ENCODE measurements at places on chromosomes 13 and 19. TPM values are rescaled to one million over a fixed set of nuclear protein-coding genes. Genes with fewer than 3 reads are reported as not detected.

- no peak for DNase-seq
Measured at GRCh38 chr19:42093926-42094325, 18.0 kb downstream of the ZNF574 start.

The BCL2L12 gene
- 21.5 TPM for total RNA-seq

GRCh38 chr13:101327871-101328270, 88.4 kb downstream of the NALCN start:
- no peak for DNase-seq

- no peak for DNase-seq
Measured at GRCh38 chr19:33562636-33563035, 41.0 kb upstream of the PEPD start.

The ERICH4 gene
- total RNA-seq: not detected

The C5AR1 gene
- total RNA-seq: 5.0 TPM

DNA sequence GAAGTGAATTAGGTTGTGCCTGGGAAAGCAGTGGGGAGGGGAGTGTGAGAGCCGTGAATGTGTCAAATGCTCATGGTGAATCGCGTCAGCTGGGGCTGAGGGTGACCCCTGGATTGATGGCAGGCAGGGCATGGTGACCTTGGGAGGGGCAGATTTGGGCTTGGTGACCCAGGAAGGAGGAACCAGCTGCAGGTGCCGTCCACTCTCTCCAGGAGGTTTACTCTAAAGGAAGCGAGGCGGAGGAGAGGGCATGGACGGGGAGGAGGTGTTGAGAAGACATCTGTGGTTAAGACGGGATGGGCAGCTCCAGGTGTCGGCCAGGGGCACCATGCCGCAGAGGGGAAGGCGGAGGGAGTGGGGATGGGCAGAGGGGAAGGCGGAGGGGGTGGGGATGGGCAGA, 28.7 kb downstream of the TMEM255B start:
- DNase-seq: no peak

The GIPC1 gene
- total RNA-seq: 45.3 TPM

The DPF1 gene
- total RNA-seq: not detected

GRCh38 chr13:58302349-58302748, 670.8 kb downstream of the PCDH17 start:
- DNase-seq: no peak

- DNase-seq: no peak
Measured at GRCh38 chr19:28465371-28466086, 747.4 kb downstream of the UQCRFS1 start.

DNA sequence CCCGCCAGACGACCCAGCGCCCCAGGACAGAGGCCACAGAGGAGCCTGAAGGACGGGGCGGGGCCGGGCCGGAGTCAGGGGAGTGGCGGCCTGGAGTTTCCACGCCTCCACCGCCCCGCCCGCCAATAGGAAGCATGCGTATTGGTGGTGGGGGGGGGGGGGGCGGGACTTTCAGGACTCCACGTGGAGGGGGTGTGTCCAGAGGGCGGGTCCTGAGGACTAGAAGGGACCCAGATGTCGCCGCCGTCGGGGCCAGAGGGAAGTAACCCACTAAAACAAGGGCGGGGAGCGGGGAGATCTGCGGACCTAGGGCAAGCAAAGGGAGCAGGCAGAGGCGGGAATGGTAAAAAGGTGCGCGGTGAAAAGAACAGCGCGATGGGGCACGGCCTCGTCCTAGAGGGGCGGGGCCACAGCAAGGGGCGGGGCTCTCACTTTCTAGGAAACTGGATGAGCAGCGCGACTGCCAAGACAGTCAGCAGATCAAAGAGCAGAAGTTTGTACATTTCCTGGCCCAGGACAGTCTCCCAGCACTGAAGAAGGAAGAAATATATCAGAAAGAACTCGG, 2.8 kb upstream of the LENG1 start:
- peak; percentile 90 for DNase-seq

- DNase-seq: no peak
Measured at GRCh38 chr13:32385410-32385809, 42.5 kb downstream of the N4BP2L1 start.

GRCh38 chr13:111903143-111903542, 163.8 kb upstream of the SOX1 start:
- no peak for DNase-seq

GRCh38 chr19:33819506-33819879, 22.8 kb downstream of the KCTD15 start:
- no peak for DNase-seq

- peak; percentile 73 for DNase-seq
Measured at GRCh38 chr19:46426506-46427162, 2.1 kb downstream of the PNMA8C start.

The SULT2B1 gene
- not detected for total RNA-seq

GRCh38 chr19:4391701-4392483, 8.5 kb downstream of the SH3GL1 start:
- peak; percentile 82 for DNase-seq

- no peak for DNase-seq
Measured at GRCh38 chr19:55075371-55075998, at the start of gene EPS8L1. EPS8L1 (plus strand) TSS chr19:55075869; CDS start chr19:55076445, 576 bp downstream.

The PTPRH gene
- 0.17 TPM for total RNA-seq

GRCh38 chr13:33953203-33953602, 135.3 kb downstream of the RFC3 start:
- no peak for DNase-seq

The KLK2 gene
- total RNA-seq: not detected

DNA sequence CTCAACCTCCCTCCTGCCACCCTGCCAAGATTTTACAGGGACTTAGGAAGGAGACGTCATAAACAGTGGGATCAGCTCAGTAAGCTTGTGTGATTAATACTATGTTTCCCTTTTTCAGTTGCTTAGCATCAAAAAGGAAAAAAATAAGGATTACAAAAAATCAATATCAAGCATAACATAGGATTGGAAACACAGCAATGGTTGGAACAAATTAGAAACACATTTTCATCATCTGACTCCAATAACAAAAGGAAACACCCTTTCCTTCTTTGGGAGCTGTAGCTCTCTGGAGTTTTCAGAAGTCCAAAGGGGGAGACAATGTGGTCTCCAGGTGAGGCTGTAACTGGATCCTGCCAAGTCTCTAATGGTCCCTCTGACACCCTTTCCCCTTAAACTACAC, 233.4 kb downstream of the B3GLCT start:
- DNase-seq: no peak

- no peak for DNase-seq
Measured at GRCh38 chr13:104021806-104022397, 955.7 kb upstream of the SLC10A2 start.

- no peak for DNase-seq
Measured at GRCh38 chr13:65913173-65913572, 1317.0 kb downstream of the PCDH9 start.

- no peak for DNase-seq
Measured at GRCh38 chr19:14333101-14333871, 48.0 kb upstream of the ADGRE5 start.

DNA sequence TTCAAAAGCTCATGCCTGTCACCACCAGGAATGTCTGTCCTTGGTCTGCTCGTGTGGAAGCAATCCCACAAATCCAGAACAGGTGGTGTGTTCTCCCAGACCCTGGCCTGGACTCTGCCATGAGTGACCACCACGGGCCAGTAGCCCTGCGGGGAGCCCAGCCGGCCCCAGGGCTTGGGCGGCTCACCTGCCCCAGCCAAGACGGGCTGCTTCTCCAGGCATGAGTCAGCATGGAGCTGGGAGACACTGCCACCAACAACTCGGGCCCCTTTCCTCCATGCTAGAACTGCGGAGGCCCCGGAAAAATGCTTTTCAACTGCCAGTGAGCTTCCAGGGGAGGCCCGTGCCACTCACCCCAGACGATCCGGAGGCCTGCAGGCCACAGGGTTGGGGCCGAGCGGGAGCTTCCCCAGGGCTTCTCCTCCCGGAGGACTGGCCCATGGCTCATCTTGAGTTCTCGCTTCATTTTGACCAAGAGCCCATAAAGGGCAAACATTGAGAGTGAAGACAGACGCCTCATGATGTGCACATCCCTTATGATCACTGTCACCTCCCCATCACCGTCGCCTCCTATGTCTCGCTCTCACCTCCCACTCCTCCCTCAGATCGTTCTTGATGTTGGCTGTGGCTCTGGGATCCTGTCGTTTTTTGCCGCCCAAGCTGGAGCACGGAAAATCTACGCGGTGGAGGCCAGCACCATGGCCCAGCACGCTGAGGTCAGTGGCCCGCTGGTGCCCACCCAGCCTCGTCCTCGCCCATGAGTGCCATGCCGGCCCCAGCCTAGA, 16.7 kb downstream of the YIPF2 start:
- DNase-seq: no peak

DNA sequence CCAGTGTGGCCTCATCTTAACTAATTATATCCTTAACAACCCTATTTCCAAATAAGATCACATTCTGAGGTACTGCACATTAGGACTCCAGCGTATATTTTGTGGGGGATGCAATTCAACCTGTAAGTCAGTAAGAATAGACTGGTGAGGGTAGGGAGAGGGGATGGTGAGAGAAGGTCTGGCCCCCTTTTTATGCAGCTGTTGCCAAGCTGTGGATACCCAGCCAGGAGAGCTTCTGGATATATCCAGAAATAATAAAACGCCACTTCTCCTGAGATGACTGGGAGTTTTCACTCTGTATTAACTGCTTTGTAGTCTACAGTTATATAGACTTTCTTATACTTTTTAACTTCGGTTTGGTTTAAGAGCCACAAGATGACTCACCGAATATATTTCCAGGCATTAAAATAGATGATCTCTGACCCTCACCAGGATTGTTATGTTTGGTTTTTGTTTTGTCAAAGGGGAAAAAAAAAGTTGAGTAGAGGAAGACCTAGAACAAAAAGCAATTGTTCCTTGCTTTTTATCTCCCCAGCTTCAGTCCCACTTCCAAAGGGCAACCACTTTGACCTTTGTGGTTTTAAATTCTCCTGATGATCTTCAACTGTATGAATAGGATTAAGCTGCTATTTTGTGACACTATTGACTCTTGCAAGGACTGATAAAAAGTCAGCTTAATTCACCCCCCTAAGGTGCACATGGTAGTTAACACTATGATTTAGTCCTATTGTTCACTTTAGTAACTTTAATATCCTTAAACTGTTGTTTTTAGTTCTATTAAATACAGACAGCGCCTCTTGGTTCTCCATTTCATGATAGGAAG, 3.1 kb upstream of the NEK3 start:
- DNase-seq: no peak

DNA sequence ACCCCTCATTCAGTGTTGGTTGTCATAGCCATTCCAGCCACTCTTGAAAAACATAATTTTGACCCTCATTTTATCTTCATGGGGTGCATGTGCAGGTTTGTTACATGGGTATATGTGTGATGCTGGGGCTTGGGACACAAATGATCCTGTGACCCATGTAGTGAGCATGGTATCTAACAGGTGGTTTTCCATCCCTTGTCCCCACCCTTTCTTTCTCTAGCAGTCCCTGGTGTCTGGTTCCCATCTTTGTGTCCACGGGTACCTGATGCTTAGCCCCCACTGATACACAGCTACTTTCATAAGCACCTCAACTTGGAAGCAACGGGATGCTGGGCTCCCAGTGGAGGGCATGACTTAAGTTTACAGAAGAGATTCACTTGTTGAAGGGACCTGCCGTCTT, 373.5 kb downstream of the UQCRFS1 start:
- no peak for DNase-seq

GRCh38 chr19:17855280-17856152, 4.2 kb upstream of the RPL18A start:
- peak; percentile 93 for DNase-seq

DNA sequence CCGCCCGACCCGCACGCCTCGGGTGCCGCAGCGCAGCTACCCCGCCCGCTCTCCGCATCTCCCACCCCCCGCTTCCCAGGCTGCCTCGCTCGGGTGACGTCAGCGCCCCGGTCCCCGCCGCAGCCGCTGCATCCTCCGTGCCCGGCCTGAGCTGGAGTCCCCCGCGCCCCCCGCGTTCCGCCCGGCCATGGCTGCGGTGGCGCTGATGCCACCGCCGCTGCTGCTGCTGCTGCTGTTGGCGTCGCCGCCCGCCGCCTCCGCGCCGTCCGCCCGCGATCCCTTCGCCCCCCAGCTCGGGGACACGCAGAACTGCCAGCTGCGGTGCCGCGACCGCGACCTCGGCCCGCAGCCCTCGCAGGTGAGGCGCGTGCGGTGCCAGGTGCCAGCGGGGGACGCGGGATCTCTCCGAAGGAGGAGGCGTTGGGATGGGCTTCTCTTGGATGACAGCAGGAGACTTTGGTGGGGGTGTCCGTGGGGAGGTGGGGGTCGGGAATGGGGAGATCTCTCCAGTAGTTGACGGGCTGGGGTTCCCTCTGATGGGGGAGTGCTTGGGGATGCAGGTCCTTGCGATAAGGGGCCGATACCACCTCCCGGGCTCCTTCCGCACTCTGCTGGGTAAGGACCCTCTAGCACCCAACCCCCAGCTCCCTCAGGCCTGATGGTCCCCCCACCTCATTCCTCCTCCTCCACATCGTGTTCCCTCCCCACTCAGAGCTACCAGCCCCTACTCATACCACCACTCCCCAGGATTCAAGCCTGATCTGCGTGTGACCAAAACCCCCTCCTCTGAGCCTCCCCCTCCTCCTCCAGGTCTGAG, at the start of gene TMEM59L:
Gene TMEM59L (plus strand): TSS at position 99 of the 817 bp plus-strand sequence. CDS start 89 bp downstream, at position 188.
- DNase-seq: no peak

DNA sequence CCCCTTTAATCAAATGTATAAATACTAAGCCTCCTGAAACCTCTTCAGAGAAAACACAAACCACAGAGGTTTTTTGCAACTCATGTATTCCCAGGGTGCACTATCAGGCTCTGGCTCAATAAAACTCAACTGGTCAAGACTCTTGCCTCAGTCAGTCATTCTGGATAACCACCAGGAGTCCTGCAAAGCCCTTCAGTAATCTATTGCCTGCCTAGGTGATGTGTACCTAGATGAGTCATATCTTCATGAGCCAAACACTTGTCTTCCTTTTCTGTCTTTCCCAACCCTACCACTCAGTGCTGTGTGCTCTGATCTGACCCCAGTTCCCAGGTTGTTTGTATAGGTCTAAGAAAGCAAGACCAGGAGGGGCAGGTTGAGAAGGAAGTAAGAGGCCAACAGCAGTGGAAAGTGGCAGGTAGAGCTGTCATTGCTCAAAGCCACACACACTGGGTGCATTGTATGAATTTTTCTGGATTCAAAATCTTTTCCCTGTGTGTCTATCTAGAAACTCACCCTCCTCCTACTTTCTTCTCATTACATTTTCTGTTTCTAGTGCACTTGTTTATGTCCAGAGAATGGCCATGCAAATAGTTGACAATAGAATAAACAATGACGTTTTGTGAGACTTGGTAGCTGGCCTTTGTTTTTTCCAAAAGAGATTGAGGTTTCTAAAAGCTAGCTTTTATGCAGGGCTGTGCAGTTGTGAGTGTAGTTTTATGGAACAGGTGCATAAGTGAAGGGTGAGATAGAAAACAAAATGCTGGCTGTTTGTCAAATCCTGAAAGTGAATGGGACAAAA, 48.1 kb downstream of the PSG1 start:
- no peak for DNase-seq

The ATP1A3 gene
- total RNA-seq: not detected

- no peak for DNase-seq
Measured at GRCh38 chr19:40089462-40089861, 1.3 kb downstream of the ZNF780A start.

The CARM1 gene
- 102 TPM for total RNA-seq
